ENCODE measurements at places on chromosomes 13 and 19. TPM values are rescaled to one million over a fixed set of nuclear protein-coding genes. Genes with fewer than 3 reads are reported as not detected.

SLC25A41 gene
- 0.42 TPM for total RNA-seq

DNA sequence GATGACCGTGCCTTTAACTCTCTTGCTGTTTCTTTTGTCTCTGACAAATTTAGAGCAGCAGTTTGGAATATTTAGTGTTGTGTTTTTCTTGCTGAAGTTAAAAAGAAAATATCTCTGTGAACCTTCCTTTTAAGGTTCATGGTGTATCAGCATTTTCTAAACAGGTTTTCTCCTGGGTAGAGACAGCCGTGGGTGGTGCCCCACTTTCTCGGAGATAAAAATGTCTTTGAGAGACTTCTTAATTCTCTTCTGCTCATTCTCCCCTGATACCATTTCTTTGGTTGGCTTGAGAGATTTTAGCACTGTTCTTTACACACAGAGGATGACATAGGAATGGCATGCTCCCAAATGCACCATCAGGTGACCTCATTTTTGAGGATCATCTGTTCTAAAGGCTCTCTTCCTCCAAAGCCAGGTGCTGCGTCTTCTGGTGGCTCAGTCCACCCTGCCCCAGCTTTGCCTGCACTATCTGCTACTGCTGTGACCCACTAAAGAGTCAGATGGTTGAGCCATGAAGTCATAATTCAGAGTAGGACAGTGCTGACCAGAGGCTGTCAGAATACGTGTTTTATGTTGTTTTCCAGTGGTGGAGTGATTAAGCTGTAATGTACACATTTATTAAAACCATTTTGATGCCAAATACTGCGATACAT, 90.3 kb upstream of the SLC10A2 start:
- H3K36me3 ChIP-seq: no peaks in the 10 kb centered on the region
- H3K4me1 ChIP-seq: no peaks in the 10 kb centered on the region
- H3K4me3 ChIP-seq: no peak overlapping the region
- no peaks in the 10 kb centered on the region for H3K27me3 ChIP-seq

DNA sequence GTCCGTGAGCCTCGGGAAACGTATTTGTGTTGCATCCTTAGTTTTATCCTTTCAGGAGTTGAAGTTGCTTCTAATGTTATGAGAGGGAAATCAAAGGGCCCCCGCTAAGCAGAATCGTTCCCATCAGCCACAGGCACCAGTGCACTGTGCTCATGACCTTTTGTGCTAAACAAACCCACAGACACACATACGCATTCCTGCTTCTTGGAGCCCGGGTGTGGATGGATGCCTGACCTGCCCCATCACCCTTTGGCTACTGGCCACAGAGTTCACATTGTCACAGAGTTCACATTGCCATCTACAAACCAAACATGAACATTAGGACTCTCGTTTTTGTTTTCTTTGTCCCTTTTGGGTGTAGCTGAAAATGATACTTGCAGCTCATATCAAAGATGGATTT, 47.2 kb downstream of the CHST8 start:
- H3K4me1 ChIP-seq: no peaks in the 10 kb centered on the region
- no peak for DNase-seq
- no peak overlapping the region for H3K4me3 ChIP-seq

GRCh38 chr19:15265850-15266248, 33.6 kb upstream of the EPHX3 start:
- H3K27me3 ChIP-seq: no peaks in the 10 kb centered on the region
- no peaks in the 10 kb centered on the region for H3K4me1 ChIP-seq
- no peak for DNase-seq
- peaks cover 92% of the 10 kb centered on the region for H3K36me3 ChIP-seq

DNA sequence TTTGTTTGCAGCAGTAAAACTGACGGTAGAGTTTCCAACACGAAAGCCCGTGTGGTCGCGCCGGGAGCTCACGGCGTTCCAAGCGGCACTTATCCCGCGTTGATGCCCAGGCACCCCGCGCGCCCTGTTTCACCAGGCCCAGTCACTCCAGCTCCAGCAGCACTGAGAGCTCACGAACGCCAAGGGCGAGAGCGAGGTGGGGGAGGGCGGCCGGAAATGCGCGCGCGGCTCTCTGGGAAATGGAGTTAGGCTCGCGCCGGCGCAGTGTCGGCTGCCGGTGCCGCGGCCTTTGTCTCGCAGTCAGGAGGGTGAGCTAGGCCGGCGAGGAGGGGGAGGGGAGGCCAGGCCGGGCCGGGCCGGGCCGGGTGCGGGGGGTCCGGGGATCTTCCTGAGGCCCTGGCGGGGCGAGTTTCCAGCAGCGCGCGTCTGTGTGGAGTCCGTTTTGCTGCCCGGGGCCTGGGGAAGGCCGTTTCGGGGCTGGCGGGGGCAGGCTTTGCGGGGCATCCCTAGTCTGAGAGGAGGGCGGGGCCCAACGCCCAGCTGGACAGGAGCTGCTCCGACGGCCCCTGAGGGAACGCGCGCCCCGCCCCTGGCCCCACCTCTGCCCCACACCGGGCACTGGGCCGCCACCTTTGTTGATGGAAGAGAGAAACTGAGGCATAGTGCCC, at the start of gene ZNF135:
ZNF135 (plus strand) TSS at position 280 of the 668 bp plus-strand sequence. CDS start 721 bp downstream, outside the sequence.
- peaks cover 4% of the 10 kb centered on the region for H3K4me1 ChIP-seq
- no peak within 1 kb of the TSS for H3K4me3 ChIP-seq
- no peaks in the 10 kb centered on the region for H3K27me3 ChIP-seq
- H3K36me3 ChIP-seq: peaks cover 2% of the 10 kb centered on the region
- DNase-seq: peak; percentile 12

WDR87 gene
- not detected for total RNA-seq

MFSD12 gene
- total RNA-seq: 63.8 TPM

- no peaks in the 10 kb centered on the region for H3K27me3 ChIP-seq
- H3K36me3 ChIP-seq: no peaks in the 10 kb centered on the region
- no peak for DNase-seq
- no peak overlapping the region for H3K4me3 ChIP-seq
- H3K4me1 ChIP-seq: no peaks in the 10 kb centered on the region
Observed at GRCh38 chr13:106752584-106753170, 184.7 kb upstream of the ARGLU1 start.

FARP1 gene
- 0.79 TPM for total RNA-seq

DNA sequence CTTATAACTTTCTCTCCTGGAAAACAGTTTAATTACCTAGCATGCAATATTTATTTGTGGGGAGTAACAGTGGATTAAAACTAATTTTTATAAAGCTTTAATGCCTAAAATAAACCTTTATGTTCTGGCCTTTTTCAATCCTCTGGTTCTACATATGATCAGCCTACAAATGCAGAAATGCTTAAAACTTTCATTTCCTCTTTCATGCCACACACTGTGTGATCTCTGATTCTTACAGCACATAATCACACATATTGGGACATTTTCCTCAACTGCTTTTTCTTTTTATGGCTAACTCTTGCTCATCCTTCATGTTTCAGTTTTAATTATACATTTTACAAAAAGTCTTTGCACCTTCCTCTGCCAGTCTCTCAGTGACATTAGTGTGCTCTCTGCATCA, 910.8 kb upstream of the SLITRK6 start:
- no peaks in the 10 kb centered on the region for H3K36me3 ChIP-seq
- H3K27ac ChIP-seq: no peak overlapping the region
- no peaks in the 10 kb centered on the region for H3K27me3 ChIP-seq
- no peak for DNase-seq
- no peak overlapping the region for H3K4me3 ChIP-seq

DNA sequence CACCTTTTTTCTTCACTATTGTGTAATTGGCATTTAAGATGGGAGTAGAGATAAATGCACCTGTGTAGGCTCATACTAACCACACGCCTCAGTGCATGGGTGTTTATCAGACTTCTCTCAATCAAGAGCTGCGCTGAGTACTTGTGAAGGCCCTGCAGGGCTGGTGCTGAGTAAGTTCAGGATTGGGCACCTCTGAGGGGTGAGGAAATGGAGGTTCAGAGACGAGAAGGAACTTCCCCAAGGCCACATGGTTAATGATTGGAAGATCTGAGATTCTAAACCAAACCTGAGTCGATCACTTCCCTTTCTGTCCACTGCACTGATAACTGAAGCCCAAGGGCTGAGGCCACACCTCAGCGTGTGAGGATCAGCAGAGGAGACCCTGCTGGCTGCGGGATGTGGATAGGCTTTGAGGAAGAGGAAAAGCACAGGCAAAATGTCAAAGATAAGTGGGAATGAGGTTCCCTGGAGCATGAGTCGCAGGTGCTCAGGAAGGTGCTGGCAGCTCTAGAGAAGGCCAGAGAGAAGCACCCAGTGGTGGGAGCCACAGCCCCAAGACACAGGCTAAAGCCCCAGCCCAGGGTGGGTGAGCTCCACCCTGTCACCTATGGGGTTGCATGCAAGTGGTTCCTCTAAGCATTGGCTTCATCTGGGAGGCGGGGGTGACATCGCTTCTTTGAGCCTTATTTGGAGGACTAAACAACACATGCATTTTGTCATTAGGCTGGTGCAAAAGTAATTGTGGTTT, 32.3 kb upstream of the GJB6 start:
- H3K4me3 ChIP-seq: no peak overlapping the region
- no peaks in the 10 kb centered on the region for H3K36me3 ChIP-seq
- DNase-seq: no peak
- no peaks in the 10 kb centered on the region for H3K4me1 ChIP-seq
- no peaks in the 10 kb centered on the region for H3K27me3 ChIP-seq

DNA sequence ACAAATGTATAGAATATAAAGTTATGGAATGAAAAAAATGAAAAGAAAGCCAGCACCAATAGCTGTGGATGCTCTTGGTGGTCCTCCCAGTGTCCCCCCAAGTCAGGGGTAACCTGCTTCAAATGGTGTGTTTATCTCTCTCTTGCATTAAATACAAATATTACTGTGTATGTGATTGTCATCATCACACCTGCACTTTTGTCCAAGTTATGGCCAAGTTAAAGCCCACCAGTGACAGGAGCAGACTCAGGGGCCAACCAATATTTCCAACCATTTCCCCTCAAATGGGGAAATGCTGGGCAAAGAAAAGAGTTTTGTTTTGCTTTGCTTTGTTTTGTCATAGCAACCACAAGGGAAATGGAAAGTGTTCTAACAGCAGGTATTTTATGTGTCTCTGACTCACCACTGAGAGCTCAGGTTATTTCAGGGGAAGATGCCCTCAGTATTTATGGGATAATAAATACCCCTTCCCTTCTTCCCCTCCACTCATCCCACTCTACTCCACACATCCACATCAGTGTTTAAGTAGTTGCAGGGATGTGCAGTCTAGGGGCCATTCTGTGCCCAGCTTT, 133.6 kb downstream of the COL4A1 start:
- H3K27me3 ChIP-seq: no peaks in the 10 kb centered on the region
- H3K4me1 ChIP-seq: no peaks in the 10 kb centered on the region
- no peak for DNase-seq
- no peaks in the 10 kb centered on the region for H3K36me3 ChIP-seq
- H3K27ac ChIP-seq: no peak overlapping the region

DNA sequence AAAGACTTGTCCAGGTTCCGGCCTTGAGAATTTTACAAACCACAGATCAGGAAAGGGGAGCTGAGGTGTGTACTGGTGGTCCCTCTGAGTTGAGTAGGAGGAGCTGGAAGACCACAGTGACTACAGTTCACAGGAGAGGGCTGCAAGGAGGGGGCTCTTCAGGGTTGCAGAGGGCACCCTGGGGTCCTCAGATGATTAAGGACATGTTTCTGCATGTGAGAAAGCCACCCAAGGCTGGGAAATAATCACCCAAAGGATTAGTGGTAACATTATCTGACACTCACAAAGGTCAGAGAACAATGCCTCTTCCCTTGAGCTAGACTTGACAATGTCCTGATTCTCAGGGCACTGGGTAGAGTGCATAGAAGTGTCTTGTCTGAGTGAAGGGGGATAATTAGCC, 540.4 kb downstream of the IRS2 start:
- no peak overlapping the region for H3K27ac ChIP-seq
- H3K36me3 ChIP-seq: no peaks in the 10 kb centered on the region
- H3K27me3 ChIP-seq: no peaks in the 10 kb centered on the region
- no peak for DNase-seq
- H3K4me1 ChIP-seq: no peaks in the 10 kb centered on the region

GRCh38 chr13:21749410-21749809, 78.5 kb downstream of the FGF9 start:
- no peaks in the 10 kb centered on the region for H3K36me3 ChIP-seq
- H3K4me1 ChIP-seq: no peaks in the 10 kb centered on the region
- no peak overlapping the region for H3K27ac ChIP-seq
- DNase-seq: no peak
- H3K27me3 ChIP-seq: peaks cover 4% of the 10 kb centered on the region

ICAM5 gene
- 0.20 TPM for total RNA-seq

DNA sequence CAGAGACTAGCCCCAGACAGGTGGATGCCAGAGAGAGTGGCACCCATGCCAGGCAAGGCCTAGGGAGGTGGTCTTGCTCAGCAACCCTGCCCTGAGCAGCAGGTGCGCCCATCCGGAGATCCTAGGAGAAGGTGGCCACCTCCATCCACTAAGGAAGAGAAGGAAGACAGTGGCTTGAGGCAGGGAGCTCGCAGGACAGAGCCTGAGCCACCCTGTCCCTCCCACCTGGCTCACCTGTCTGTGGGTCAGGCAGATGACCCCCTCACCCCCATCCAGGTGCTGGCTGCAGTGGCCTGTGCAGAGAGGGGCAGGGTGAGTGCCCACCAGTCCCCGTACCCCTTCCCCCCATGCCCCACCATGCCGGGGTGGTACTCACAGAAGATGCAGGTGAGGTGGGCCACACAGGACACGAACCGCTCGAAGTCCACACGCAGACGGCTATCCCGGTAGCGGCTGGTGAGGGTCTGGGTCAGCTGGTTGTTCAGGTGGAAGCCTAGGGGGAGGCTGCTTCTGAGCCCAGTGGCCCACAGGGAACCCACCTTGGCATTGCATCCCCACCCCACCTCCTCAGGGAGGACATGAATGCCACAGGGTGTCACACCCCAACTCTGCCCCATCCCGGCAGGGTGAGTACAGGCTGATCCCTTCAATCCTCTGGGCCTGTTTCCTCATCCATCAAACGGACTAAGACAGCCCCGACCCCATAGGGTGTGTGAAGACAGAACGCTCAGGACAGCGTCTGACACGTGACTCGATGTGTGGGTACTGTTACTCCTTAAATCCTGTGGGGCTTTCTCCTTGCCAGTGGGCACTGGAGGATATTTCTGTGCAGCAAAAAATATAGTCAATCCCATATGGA, 13.3 kb downstream of the CAPN12 start:
- H3K4me1 ChIP-seq: peaks cover 23% of the 10 kb centered on the region
- H3K27me3 ChIP-seq: no peaks in the 10 kb centered on the region
- DNase-seq: no peak
- no peak overlapping the region for H3K4me3 ChIP-seq

SERPINE3 gene
- not detected for total RNA-seq

- no peak overlapping the region for H3K4me3 ChIP-seq
- no peaks in the 10 kb centered on the region for H3K27me3 ChIP-seq
- H3K36me3 ChIP-seq: no peaks in the 10 kb centered on the region
- DNase-seq: no peak
- H3K4me1 ChIP-seq: no peaks in the 10 kb centered on the region
Observed at GRCh38 chr13:38341149-38341692, 8.4 kb upstream of the UFM1 start.

DNA sequence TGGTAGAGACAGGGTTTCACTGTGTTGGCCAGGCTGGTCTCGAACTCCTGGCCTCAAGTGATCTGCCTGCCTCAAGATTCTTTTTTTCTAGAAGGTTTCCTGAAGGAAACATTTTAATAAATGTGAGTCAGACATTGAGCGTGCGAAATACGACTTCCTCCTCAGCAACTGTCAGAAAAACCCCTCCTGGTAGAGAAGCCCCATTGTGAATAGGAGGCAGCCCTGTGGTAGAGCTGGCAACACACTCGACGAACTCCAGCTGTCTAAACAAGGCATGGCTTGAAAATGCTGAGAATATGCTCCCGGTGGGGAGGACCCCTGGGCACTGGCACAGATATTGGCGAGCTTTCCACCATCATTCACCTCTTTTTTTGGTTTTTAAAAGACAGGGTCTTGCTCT, 9.8 kb downstream of the ZNF333 start:
- no peaks in the 10 kb centered on the region for H3K27me3 ChIP-seq
- no peak for DNase-seq
- H3K36me3 ChIP-seq: peaks cover 74% of the 10 kb centered on the region
- no peak overlapping the region for H3K4me3 ChIP-seq
- H3K4me1 ChIP-seq: no peaks in the 10 kb centered on the region
- no peak overlapping the region for H3K27ac ChIP-seq
